ENCODE measurements at places on chromosomes 1 and 21. TPM values are rescaled to one million over a fixed set of nuclear protein-coding genes. Genes with fewer than 3 reads are reported as not detected.

RGS8 gene
- total RNA-seq: not detected

RGS4 gene
- not detected for total RNA-seq

HDAC1 gene
- total RNA-seq: 86.2 TPM

SYCP1 gene
- not detected for total RNA-seq

AGRN gene
- total RNA-seq: 1.4 TPM

DEGS1 gene
- 53.8 TPM for total RNA-seq

PIGP gene
- total RNA-seq: 10.8 TPM

EXOSC10 gene
- total RNA-seq: 82.7 TPM

INSRR gene
- not detected for total RNA-seq

ZNF648 gene
- total RNA-seq: not detected

LCA5L gene
- total RNA-seq: 0.57 TPM

SDCCAG8 gene
- total RNA-seq: 36.9 TPM

CCDC181 gene
- total RNA-seq: not detected

SPTA1 gene
- not detected for total RNA-seq

TPRG1L gene
- 34.9 TPM for total RNA-seq

UBE2U gene
- not detected for total RNA-seq

CLEC20A gene
- total RNA-seq: not detected

CSRP1 gene
- 51.7 TPM for total RNA-seq

GIPC2 gene
- total RNA-seq: not detected

SIM2 gene
- not detected for total RNA-seq

RHD gene
- total RNA-seq: 0.20 TPM

SPATA6 gene
- 3.0 TPM for total RNA-seq

SELE gene
- not detected for total RNA-seq

FBXO2 gene
- 2.2 TPM for total RNA-seq

RBM15 gene
- 40.5 TPM for total RNA-seq

TMEM54 gene
- total RNA-seq: not detected

EXTL2 gene
- 0.85 TPM for total RNA-seq

DNAJC6 gene
- 2.4 TPM for total RNA-seq

TUT4 gene
- total RNA-seq: 136 TPM

ELAPOR1 gene
- total RNA-seq: 27.8 TPM

C1QA gene
- total RNA-seq: not detected

GBP3 gene
- 21.9 TPM for total RNA-seq

TRIM67 gene
- not detected for total RNA-seq

TLR5 gene
- 2.8 TPM for total RNA-seq

ADCY10 gene
- total RNA-seq: 1.4 TPM

UMODL1 gene
- 0.23 TPM for total RNA-seq

PSRC1 gene
- total RNA-seq: 1.7 TPM

PRAMEF11 gene
- total RNA-seq: not detected

DYRK3 gene
- total RNA-seq: 3.0 TPM

RNU11 gene
- total RNA-seq: not detected

S100A11 gene
- 117 TPM for total RNA-seq

OMA1 gene
- total RNA-seq: 27.1 TPM

KCNE1 gene
- not detected for total RNA-seq

SLAMF9 gene
- not detected for total RNA-seq

METTL25B gene
- 21.6 TPM for total RNA-seq

MAGI3 gene
- total RNA-seq: 8.0 TPM

NFYC gene
- total RNA-seq: 42.3 TPM

HNRNPCL1 gene
- total RNA-seq: not detected

RGSL1 gene
- not detected for total RNA-seq

TMPRSS15 gene
- total RNA-seq: not detected

EPHA8 gene
- total RNA-seq: not detected

ADGRL4 gene
- total RNA-seq: not detected

VANGL2 gene
- total RNA-seq: not detected

CACYBP gene
- 82.2 TPM for total RNA-seq

DDAH1 gene
- total RNA-seq: not detected

C8B gene
- total RNA-seq: not detected

CD101 gene
- total RNA-seq: 1.9 TPM

ZNF436 gene
- total RNA-seq: 3.3 TPM
